ENCODE measurements at places on chromosomes 1 and 21.

- no peak for DNase-seq
Observed at GRCh38 chr1:77197351-77197750, 21.9 kb downstream of the PIGK start.

DNA sequence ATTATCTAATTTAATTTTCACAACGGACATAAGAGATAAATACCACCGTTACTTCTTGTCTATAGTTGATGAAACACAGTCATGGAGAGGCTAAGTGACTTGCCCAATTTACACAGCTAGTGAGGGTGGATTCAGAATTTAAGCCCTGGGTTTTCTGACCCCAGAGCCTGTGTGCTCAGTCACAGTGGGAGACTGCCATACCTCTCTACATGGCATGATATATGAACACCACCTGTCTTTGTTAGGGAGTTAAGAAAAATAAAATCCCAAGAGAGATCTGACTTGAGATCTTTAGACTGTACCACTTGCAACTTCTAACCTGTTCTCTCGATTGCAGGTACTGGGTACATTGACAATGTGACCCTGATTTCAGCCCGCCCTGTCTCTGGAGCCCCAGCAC, 40.3 kb downstream of the LAMC2 start:
- no peak for DNase-seq

DNA sequence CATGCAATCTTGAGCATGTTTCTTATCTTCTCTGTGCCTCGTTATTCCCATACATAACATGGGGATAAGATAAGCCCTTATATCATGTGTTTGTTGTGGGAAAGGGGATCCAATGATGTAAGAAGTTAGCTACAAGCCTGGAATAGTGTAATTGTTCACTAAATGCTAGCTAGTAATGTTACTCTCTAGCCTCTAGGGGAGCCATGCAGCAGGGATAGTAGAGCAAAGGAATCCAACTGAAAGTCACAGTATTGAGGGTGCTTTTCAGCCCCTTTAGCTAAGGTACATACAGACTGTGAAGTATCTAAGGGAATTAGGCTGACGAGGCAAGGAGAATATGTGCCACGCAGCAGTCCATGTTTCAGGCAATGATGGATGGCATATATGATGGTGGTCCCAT, 46.9 kb downstream of the IL23R start:
- DNase-seq: peak; percentile 31

DNA sequence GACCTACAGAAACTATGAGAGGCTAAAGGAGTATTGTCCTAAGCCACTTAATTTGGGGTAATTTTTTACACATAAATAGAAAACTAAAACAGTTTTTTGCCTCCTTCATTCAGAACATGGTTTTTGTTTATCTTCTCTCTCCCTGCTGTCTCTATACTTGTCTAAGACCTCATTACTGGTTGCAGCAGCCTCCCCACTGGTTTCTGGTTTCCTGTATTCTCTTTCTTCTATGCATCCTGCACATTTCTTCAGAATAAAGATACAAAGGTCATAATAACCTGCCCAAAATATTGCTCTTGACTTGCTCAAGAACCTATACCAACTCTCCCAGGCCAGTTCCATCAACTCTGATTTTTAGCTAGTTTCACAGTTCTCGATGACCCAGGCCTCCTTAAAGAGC, 19.8 kb upstream of the BOLA1 start:
- DNase-seq: no peak

DNA sequence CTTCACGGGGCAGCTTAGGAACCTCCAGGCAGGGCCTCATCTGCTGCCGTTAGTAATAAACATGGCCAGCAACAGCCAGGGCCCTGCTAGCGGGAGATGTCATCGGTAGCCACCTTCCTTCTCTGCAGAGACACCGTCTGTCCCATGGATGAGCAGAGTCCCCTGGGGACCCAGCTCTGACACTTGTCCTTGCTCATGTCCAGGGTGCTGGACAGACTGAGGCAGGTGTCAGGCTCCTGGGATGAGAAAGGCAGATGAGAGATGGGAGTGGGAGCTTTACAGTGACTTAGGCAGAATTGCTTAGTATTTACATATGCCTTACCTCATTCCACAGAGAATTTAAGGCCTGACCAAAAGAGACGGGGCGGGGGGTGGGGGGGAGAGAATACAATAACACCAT, 25.0 kb downstream of the CAPN2 start:
- DNase-seq: no peak

DNA sequence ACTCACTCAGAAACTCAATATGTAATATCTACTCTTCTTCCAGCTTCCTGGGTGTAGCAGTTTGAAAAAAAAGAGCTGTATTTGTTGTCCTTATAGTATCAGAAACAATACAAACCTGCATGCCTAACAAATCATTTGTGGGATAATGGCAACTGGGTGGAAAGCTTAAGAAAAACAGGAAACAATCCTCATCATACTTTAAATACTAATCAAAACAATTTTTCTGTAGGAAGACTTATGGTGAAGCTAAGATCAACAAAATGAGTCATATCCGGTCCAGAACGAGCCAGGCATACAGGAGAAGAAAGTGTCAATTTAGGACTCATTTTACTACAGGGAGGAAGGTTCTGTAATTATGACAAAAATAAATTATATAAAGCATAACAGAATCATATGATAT, 181.8 kb upstream of the ADGRL4 start:
- DNase-seq: peak; percentile 63

DNA sequence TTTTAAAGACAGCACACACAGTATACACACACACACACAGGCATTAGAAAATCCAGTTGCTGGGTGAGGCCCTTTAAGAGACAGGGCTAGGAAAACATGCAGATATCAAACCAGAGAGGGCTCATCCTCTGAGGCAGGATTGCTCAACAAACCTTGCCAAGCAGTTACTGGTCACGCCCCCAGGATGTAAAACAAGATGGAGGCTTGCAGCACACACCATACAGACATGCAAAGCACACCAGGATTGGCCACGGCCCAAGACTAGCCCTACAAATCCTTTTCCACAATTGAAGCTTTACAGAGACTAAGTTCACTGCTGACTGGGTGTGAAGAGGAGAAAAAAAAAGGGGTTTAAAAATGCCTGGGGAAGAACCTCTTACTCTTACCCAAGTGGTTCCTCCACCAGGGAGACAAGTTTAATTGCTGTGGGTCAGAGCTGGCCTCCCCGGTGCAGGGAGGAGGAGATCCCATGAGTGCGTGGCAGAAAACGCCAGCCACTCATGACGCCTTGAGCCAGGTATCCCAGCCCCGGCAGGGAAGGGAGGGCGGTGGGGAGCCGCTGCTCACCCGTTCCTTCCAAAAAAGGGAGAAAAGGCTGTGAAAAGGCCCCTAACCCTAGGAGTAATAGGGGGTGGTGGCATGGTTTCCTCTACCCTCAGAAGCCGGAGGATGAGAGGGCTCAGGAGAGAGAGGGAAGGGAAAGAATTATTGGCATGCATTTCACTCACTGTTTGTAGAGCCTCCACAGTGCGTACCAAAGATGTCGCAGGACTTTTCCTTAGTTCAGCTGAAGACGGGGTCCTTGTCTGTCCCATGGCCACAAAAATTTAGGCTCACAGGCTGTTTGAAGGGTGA, 594.6 kb upstream of the ZP4 start:
- DNase-seq: peak; percentile 24

DNA sequence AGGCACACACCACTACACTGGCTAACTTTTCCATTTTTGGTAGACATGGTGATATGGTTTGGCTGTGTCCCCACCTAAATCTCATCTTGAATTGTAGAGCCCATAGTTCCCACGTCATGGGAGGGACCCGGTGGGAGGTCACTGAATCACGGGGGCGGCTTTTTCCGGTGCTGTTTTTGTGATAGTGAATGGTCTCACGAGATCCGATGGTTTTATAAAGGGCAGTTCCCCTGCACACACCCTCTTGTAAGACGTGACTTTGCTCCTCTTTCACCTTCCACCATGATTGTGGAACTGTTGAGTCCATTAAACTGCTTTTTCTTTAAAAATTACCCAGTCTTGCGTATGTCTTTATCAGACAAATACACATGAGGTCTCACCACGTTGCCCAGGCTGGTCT, 1.3 kb upstream of the FTCD start:
- no peak for DNase-seq

DNA sequence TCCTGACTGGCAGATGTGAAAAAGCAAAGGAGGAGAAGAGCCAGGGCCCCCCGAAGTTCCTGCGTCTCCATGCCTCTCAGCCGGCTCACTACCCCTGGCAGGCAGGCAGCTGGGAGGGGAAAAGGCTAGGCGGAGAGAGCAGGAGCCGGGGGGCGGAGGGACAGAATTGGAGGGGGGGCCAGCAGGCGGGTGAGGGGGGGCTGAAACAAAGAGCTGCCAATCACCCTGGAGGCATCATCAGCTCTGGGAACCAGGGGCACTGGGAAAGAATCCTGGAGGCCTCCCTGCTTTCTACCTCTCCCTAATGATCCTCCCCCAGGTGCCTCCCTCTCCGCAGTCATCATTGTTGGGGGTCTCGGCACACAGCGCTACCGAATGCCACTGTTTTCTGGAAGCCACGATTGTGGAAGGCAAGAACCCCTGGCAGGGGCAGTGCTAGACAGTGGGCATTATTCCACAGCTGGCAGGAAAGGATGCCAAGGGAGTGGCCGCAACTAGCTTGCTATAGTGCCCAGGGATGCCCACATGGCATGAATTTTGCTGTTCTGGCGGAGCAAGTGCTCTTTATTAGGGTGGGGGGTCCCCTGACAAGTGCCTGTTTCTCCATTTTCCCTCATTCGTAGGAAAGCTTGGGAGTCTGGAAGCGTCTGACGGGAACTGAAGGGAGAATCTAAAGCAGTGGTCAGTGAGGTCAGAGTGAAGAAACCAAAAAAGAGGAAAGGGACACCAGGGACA, at the start of gene THBS3:
Gene THBS3 (minus strand): TSS at position 92 of the 735 bp plus-strand sequence. CDS start 21 bp downstream, at position 71.
- peak; percentile 46 for DNase-seq

GRCh38 chr21:38307771-38308531, 51.2 kb downstream of the KCNJ15 start:
- peak; percentile 68 for DNase-seq

- peak; percentile 51 for DNase-seq
Observed at GRCh38 chr1:62735491-62736171, 47.4 kb upstream of the DOCK7 start.

- DNase-seq: peak; percentile 77
Observed at GRCh38 chr1:28249013-28249865, 10.1 kb upstream of the SESN2 start.

- DNase-seq: no peak
Observed at GRCh38 chr21:20703112-20703767, 295.0 kb upstream of the NCAM2 start.

GRCh38 chr1:10378081-10378841, 20.6 kb upstream of the PGD start:
- DNase-seq: peak; percentile 97

- DNase-seq: peak; percentile 59
Observed at GRCh38 chr21:28142697-28143096, 850.0 kb downstream of the LTN1 start.

GRCh38 chr1:23367451-23367790, 2.2 kb downstream of the ZNF436 start:
- no peak for DNase-seq

DNA sequence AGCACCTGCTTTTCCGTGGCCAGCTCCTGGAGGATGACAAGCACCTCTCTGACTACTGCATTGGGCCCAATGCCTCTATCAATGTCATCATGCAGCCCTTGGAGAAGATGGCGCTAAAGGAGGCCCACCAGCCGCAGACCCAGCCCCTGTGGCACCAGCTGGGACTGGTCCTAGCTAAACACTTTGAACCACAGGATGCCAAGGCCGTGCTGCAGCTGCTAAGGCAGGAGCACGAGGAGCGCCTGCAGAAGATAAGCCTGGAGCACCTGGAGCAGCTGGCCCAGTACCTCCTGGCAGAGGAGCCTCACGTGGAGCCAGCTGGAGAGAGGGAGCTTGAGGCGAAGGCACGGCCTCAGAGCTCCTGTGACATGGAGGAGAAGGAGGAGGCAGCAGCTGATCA, 413 bp downstream of the UBL4B start:
- no peak for DNase-seq

GRCh38 chr1:208174731-208175507, 69.3 kb downstream of the PLXNA2 start:
- DNase-seq: peak; percentile 51

- DNase-seq: no peak
Observed at GRCh38 chr1:8473891-8474300, 156.0 kb downstream of the SLC45A1 start.

GRCh38 chr1:116950517-116951199, 40.9 kb downstream of the PTGFRN start:
- DNase-seq: peak; percentile 77

DNA sequence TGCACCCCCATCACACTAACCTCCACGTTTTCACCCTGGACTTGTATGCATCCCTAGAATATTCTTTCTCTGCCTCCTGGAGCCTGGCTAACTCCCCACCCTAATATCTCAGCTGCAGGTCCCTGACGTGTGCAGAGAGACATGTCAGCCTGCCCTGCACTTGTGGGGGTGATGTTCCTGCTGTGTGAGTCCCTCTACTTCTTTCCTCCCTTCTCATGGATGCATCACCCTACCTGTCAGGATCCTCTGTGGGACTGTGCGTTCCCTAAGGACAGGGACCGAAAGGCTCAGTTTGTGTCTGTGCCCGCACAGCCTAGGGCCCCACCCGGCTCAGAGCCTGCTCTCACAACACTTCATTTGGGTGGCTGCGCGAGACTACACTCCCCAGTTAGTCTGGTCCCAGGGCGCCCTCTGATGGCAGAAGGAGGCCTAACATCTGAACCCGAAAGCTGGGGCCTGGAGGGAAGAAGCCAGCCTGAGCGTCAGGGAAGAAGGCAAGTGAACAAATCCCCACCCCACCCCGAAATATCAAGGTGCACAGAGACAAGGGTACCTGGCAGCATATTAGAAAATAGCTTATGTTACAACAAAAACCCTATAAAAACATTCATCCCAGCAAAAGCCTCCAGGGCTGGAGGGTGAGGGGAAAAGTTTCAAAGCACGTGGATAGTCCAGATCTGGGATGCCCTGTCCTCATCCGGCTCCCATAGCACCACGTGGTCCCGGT, 3.7 kb downstream of the CD52 start:
- peak; percentile 86 for DNase-seq

DNA sequence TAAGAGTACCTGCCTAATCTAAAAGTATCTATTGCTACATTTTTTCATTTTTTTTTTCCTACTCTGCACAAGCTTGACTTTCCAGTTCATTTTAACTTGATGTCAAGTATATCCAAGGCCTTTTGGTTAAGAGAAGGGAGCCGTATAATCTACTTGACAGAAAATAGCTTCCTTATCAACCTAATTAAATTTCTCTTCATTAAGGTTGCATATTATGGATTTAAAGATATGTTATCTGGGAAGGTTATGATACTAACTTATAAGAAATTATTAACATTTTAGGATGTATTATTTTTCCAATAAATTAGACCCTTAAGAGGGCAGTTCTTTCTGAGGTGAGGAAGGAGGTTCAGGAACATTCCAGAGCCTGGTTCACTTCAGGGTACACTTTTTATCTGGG, 83.1 kb upstream of the SGIP1 start:
- no peak for DNase-seq

GRCh38 chr1:203592156-203592555, 34.5 kb upstream of the ATP2B4 start:
- DNase-seq: peak; percentile 28

Data from fibroblast of pulmonary artery (primary cell).